ENCODE measurements at places on chromosomes 1 and 21. TPM values are rescaled to one million over a fixed set of nuclear protein-coding genes. Genes with fewer than 3 reads are reported as not detected.

FCRL4 gene
- total RNA-seq: not detected

ATF3 gene
- 12.3 TPM for total RNA-seq

TRNP1 gene
- 18.7 TPM for total RNA-seq

SLC25A34 gene
- 2.9 TPM for total RNA-seq

PRR9 gene
- not detected for total RNA-seq

CKS1B gene
- total RNA-seq: 211 TPM

HAPLN2 gene
- 0.91 TPM for total RNA-seq

FAM78B gene
- total RNA-seq: 1.5 TPM

RAB25 gene
- total RNA-seq: not detected

ZNF683 gene
- not detected for total RNA-seq

PRAMEF7 gene
- total RNA-seq: not detected

CERS2 gene
- 149 TPM for total RNA-seq

RBBP5 gene
- 24.1 TPM for total RNA-seq

PTGER3 gene
- total RNA-seq: not detected

RXFP4 gene
- total RNA-seq: not detected

HPDL gene
- 10.6 TPM for total RNA-seq

SV2A gene
- total RNA-seq: 49.5 TPM

C1QC gene
- not detected for total RNA-seq

DNA sequence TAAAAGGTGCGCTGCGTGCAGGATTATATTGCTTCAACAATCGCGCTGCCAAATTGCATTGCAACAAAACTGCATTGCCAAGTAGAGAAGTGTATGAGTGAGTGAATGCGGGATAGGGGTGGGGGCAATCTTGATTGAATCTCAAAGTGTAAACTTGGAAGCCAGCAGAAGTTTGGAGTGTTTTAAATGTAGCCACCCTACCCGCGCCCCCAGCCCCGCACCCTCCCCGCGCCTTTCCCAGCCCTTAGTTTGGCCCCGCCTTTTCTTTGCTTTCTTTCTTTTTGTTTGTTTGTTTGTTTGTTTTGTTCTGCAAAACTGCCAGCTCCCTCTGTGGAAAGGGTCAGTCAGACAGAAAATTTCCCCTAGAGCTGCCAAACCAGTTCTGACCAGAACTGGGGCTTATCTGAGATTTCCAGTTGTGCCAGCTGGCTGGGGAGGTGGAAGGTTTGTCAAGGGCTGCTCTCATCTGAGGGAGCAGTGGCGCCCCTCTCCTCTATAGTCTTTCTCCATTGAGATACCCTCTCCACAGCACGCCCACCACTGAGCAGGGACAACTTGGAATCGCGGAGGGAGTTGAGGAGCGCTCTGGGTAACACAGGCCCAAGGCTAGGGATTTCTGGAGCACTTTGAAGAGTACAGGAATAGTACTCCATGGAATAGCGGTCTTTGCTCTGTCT, 666 bp upstream of the BEND5 start:
- DNase-seq: no peak

DNA sequence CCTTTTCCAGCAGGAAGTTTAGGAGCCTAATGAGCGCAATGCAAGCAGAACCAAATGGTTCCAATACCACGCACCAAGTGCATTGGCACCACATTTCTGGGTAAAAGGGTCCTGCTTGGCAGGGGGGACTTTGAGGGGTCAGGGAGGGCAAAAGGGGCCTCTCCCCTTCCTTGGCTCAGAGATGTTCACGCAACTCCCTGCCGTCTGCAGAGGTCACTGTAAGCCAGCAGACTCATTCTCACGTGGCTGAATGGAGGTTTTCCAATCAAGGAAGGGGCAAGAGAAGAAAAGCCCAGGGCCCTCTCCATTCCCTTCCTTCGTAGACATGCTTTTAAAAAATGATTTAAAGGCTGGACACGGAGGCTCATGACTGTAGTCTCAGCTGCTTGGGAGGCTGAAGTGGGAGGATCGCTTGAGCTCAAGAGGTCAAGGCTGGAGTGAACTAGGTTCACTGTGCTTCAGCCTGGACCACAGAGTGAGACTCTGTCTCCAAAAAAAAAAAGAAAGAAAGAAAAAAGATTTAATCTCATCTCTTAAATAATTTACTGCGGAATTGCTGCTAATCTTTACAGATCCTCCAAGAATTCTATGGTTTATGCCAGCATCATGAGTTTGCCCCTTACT, 80.3 kb downstream of the RUNX3 start:
- no peak for DNase-seq

DNA sequence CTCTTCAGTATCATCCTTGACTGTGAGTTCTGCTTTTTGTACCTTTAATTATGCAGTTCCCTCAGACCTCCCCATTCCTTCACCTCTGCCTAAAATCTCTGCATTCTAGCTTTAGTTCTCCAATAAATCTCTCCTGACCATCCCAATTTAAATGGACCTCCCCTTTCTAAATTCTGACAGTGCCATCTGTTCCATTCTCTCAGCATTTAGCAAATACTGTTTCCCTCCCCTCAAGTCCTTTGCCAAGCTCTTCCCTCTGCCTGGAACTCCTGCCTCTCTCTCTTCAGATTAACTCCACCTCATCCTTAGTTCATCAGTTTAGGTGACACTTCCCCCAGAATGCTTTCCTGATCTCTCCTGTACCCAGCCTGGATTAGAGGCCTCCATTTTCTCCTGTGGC, 54.0 kb upstream of the JUN start:
- no peak for DNase-seq

DNA sequence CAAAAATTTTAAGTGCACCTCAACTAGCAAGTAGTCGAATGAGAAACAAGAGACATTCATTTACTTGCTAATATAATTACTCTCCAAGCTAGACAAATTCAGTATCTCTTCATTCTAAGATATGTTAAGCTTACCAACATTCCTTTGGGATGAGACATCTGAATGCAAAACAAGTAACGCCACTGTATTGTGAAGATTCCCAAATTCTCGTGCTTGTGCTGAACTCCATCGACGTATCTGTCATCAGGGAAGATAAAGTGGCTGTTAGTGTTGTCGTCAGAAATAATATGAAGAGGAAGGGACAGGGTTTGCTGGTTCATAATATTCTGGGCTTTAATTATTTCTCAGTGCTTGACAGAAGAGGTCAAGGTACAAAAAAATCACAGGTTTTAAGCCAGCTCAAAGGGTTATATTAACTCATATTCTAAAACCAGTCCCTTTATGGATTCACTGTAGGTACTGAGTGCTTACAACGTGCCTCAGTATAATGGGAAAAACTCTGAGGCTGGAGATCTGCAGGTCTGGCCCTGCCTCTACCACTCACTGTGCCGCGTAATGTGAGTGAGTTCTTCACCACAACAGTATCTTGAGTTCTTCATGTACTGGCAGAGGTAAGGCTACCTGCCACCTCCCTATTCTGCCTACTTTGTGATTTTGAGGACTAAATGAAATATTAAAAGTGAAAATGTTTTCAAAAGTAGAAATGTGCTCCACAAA, 42.0 kb downstream of the PCSK9 start:
- DNase-seq: no peak

- DNase-seq: no peak
Observed at GRCh38 chr1:214623430-214623829, 20.4 kb downstream of the CENPF start.

GRCh38 chr1:51410568-51411460, 80.5 kb upstream of the TTC39A start:
- no peak for DNase-seq

DNA sequence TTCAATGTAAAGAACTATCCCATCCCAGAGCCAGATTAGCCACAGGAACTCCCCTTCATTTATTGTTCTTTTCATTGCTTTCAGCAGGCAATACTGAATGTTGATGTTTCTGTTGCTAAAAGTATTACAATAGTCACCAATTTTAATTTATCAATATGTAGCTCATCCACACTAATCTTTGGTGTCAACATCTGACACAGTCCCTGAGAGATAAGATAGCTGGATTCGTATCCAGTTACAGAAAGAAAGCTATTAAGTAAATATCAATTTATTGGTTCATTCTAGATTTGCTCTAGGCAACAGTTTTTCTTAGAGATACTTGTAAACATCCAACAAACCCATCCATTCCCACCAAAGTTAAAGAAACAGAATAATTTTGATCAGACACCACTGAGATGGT, 4.7 kb downstream of the ADSS2 start:
- DNase-seq: no peak

DNA sequence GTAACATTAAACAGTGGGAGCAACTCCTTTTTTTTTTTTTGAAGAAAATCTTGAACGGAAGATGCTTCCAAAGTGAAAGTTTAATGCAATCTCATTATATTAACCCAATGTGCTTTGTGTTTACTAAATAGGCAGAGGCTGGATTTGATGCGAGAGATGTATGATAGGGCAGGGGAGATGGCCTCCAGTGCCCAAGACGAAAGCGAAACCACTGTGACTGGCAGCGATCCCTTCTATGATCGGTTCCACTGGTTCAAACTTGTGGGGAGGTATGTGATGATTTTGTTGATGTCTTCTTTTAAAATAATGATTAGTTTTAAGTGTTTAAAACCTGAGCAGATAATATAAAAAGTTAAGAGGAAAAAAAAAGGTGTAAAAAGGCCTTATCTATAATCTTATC, 74.2 kb upstream of the PGD start:
- DNase-seq: no peak

- DNase-seq: no peak
Observed at GRCh38 chr1:246157516-246157915, 349.6 kb downstream of the SMYD3 start.

DNA sequence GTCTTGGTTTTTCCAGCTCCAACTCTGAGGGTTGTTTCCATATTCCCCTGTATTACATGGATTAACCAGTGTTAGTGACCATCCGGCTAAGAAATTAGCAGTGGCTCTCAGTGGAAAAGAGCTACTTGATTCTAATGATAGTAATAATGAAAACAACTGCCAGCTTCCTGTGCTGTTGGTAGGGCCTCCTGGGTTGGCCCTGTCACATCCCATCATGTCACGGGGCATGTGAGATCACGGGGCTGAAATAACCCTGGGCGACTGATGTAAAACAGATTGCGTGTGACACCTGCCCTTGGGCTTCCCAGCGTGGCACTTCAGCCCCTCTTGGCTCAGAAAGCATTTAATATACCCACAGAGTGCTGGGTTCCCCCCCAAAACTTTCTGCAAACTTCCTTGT, 149.0 kb downstream of the ROR1 start:
- DNase-seq: no peak

- no peak for DNase-seq
Observed at GRCh38 chr1:154716011-154716410, 108.0 kb upstream of the ADAR start.

DNA sequence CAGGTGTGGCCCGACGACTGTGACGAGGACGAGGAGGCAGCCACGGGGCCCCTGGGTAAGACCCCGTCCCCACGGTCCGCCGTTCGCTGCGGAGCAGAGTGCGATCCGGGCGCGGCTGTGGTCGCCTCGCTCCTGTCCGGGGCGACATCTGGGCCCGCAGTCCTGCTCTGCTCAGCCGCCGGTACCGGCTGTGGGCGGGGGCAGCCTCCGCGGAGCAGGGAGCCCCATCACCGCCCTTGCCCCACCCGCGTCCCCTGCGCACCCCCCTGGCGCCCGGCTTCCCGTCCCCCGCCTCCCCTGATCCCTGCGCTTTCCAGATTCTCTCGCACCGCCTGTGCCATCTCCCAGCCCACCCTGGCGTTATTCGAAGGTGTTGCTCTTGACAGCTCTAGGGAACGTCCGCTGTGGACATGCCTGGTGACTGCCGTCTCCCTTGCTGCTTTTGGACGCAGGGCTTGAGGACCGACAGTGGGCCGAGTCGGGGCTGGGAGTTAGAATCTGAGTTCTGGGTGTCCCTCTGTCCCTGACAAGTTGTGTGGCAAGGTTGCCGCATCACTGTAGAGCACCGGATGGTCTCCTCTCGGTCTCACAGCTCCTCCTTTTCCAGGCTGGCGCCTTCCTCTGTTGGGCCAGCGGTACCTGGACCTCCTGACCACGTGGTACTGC, 596 bp downstream of the TOR3A start:
- peak; percentile 32 for DNase-seq

GRCh38 chr1:33349081-33349759, 28.3 kb upstream of the A3GALT2 start:
- peak; percentile 22 for DNase-seq

DNA sequence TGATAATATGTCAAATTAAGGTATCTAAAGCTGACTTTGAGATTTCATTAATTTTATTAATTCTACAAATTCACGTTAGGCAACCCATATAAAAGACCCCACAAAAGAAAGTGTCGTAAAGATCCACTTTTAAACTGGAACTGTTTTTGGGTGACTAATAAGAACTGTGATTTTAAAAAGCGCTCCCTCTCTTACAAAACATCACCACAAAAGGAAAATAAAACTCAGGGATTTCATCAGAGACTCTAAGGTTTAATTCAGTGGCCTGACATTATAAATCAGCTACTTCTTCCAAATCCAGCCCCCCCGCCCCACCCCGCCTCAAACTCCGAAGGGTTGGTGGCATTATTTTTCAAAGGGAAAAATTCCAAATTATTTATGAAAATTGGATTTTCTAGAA, 2.7 kb downstream of the COL24A1 start:
- no peak for DNase-seq

DNA sequence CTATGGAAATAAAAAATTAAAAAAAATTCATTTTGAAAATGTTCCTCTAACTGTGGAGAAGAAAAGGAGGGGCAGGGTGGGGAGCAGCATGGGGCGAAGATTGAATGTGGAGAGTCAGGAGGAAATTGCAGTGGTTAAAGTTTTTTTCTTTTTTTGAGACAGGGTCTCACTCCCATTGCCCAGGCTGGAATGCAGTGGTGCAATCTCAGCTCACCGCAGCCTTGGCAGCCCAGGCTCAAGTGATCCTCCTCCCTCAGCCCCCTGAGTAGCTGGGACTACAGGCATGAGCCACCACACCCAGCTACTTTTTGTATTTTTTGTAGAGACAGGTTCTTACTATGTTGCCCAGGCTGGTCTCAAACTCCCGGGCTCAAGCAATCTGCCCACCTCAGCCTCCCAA, 67.6 kb downstream of the ADSS2 start:
- no peak for DNase-seq

DNA sequence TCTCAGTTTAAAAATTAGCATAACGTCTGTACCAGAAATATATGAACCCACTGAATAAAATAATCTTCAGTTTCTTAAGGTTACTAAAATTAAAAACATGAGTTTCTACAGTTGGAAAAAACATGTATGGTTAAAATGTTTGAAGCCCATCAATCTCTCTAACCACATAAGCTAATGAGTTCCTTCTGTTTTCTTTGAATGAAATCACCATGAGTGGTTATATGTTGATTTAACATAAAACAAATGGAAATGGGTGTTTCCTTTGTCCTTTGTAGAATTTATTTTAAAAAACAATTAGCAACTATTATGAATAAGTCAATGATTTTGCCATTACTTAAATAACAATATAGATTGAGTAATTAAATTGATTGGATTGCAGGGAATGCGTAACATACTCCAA, 3.0 kb upstream of the ADGRL2 start:
- no peak for DNase-seq

GRCh38 chr1:203072911-203073310, 12.9 kb downstream of the MYOG start:
- DNase-seq: no peak

Measured in neural crest cell (in vitro differentiated cells).